GM12864 (cell line): ENCODE measurements at places on chromosomes 3 and 15.

- no peak for DNase-seq
Measured at GRCh38 chr15:66841953-66842681, 140.1 kb downstream of the SMAD6 start.

GRCh38 chr3:60998858-60999257 is 252.4 kb downstream of the FHIT start:
- no peak for DNase-seq

- no peak for DNase-seq
Measured at GRCh38 chr3:5110337-5110736, 11.8 kb upstream of the ARL8B start.

- DNase-seq, result no peak
Measured at GRCh38 chr3:81749265-81749664, 12.2 kb downstream of the GBE1 start.

DNA sequence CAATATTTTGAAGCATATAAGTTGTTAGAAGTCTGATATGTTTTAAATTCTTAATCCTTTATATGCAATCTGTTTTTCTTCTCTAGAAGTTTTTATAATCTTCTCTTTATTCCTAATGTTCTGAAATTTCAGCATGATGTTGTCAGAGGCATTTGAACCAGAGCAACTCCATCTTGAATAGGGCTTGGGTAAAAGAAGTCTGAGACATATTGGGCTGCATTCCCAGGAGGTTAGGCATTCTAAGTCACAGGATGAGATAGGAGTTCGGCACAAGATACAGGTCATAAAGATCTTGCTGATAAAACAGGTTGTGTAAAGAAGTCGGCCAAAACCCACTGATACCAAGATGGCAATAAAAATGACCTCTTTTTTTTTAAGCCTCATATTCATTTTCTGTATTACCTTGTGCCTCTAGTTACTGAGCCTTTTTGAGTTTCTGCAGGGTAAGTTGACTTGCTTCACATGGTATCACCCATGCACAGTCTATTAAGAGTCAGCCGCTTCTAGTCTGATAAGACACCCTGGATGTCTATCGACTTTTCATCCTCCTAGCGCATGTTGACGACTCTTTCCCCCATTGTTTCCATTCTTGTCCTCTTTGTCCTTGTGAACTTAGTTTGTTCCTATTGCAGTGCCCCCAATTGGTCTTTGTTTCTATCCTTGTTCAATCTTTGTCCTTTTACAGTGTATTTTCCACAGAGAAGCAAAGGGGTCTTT is 80.8 kb upstream of the RNU6-1 start:
- DNase-seq, result no peak
